Keratinocyte (primary cell): ENCODE measurements at places on chromosomes 11 and 22.

GRCh38 chr22:35846804-35847203, 129.1 kb downstream of the APOL5 start:
- no peaks in the 10 kb centered on the region for H3K27me3 ChIP-seq
- peaks cover 13% of the 10 kb centered on the region for H3K4me1 ChIP-seq
- DNase-seq, result no peak
- H3K36me3 ChIP-seq, result no peaks in the 10 kb centered on the region
- no peak overlapping the region for H3K27ac ChIP-seq
- no peak overlapping the region for H3K4me3 ChIP-seq

- H3K4me3 ChIP-seq, result no peak overlapping the region
- H3K27ac ChIP-seq, result no peak overlapping the region
- no peaks in the 10 kb centered on the region for H3K36me3 ChIP-seq
- H3K4me1 ChIP-seq, result no peaks in the 10 kb centered on the region
- H3K27me3 ChIP-seq, result peaks cover 30% of the 10 kb centered on the region
Measured at GRCh38 chr11:72250661-72251464, 6.9 kb upstream of the PHOX2A start.

DNA sequence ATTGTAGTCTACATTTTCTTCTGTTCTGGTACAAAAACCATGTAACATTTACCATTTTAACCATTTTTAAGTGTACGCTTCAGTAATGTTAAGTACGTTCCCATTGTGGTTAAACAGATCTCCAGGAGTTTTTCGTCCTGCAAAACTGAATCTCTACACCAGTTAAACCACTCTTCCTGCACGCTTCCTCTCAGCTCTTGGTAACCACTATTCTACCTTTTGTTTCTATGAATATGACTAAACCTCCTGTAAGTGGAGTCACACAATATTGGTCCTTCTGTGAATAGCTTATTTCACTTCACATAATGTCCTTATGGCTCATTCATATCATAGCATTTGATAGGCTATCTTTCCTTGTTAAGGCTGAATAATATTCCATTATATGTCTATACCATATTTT, 7.1 kb upstream of the EXT2 start:
- H3K4me3 ChIP-seq, result no peak overlapping the region
- no peak for DNase-seq
- H3K36me3 ChIP-seq, result no peaks in the 10 kb centered on the region
- H3K27me3 ChIP-seq, result peaks cover 4% of the 10 kb centered on the region

GRCh38 chr11:73623686-73624085, 22.7 kb upstream of the PLEKHB1 start:
- no peaks in the 10 kb centered on the region for H3K36me3 ChIP-seq
- no peak overlapping the region for H3K27ac ChIP-seq
- no peak for DNase-seq

GRCh38 chr11:689625-690024, 5.4 kb downstream of the DEAF1 start:
- no peaks in the 10 kb centered on the region for H3K27me3 ChIP-seq
- H3K27ac ChIP-seq, result no peak overlapping the region
- peaks cover 32% of the 10 kb centered on the region for H3K36me3 ChIP-seq
- peaks cover 22% of the 10 kb centered on the region for H3K4me1 ChIP-seq

- H3K27me3 ChIP-seq, result no peaks in the 10 kb centered on the region
- no peak overlapping the region for H3K4me3 ChIP-seq
- no peak for DNase-seq
- no peak overlapping the region for H3K27ac ChIP-seq
- H3K36me3 ChIP-seq, result no peaks in the 10 kb centered on the region
- H3K4me1 ChIP-seq, result no peaks in the 10 kb centered on the region
Measured at GRCh38 chr11:27574342-27574741, 67.8 kb upstream of the LIN7C start.

DNA sequence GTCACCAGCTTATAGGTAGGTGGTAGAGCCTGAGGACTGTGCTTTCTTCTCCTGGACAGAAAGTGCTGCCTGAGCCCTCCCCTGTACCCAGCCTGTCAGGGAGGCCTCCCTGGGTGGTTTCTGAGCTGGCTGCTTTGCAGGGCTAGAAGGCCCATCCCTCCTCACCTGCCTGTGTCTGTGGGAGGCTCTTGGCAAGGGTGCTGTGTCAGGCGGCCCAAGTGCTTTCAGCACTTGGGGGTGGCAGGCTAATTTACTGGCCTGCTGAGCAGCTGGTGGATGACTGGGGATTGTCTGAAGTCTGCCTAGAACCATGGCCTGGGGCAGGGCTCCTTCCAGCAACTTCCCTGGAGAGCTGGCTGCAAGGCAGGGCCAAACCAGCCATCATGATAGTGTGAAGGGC, 139.0 kb upstream of the NAV2 start:
- no peak overlapping the region for H3K27ac ChIP-seq
- H3K4me1 ChIP-seq, result no peaks in the 10 kb centered on the region
- peaks cover 14% of the 10 kb centered on the region for H3K27me3 ChIP-seq

DNA sequence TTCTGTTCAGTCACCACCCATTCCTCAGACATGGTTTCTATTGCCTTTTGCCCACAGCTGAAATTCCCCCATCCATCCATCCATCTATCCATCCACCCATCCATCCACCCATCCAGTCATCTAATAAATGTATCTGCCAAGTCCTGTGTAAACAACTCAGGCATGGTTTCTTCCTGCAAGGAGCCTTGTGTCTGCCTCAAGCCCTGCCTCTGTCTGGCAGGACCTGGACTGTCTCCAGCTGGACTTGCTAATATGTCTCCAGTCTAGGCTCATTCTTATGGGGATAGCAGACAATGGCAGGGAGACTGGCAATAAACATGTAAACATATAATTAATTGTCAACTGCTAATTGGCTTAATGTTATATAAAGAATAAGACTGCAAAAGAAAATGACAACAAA, 64.7 kb upstream of the AMPD3 start:
- peaks cover 11% of the 10 kb centered on the region for H3K4me1 ChIP-seq
- H3K27me3 ChIP-seq, result peaks cover 16% of the 10 kb centered on the region
- no peaks in the 10 kb centered on the region for H3K36me3 ChIP-seq

DNA sequence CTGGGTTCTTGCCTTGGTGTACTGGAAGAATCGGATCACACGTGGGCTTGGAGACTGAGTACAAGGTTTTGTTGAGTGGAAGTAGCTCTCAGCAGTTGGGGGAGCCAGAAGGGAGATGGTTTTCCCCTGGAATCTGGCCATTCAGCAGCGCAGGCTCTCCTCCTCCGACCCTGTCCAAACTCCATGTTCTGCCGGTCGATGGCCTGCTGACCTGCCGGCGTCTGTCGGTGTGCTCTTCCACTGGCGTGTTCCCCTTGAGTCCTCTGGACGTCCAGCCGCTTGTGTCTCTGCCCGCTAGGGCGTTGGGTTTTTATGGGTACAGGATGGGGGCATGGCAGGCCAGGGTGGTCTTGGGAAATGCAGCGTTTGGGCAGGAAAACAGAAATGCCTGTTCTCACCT, 38.5 kb upstream of the SLN start:
- no peak for DNase-seq
- H3K27ac ChIP-seq, result no peak overlapping the region
- H3K4me3 ChIP-seq, result no peak overlapping the region
- H3K4me1 ChIP-seq, result no peaks in the 10 kb centered on the region
- no peaks in the 10 kb centered on the region for H3K27me3 ChIP-seq
- H3K36me3 ChIP-seq, result no peaks in the 10 kb centered on the region

- H3K4me3 ChIP-seq, result no peak overlapping the region
- H3K36me3 ChIP-seq, result no peaks in the 10 kb centered on the region
- no peak for DNase-seq
- peaks cover 7% of the 10 kb centered on the region for H3K4me1 ChIP-seq
Measured at GRCh38 chr11:15053191-15053685, 20.2 kb upstream of the CALCB start.

DNA sequence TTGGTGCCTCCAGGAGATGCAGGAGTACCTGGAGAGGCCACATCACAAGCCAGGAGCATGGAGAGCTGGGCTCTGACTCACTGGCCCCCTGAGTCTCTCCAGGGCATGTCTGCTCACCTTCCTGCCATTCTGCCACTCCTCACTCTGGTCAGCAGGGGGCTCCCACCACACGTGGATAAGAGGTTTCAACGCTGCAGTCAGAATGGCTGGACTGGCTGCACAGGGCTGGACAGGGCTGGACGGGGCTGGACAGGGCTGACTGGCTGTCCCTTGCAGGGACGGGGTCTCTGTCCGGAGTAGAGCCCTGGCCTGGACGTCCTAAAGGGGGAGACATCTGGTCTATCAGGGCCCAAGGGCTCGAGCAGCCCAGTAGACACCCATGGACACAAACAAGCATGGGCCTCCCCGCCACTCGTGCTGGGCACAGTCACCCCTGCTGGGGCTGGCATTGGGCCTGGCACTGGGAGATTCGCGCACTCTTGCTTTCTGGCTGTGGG, 34.6 kb downstream of the CYTH4 start:
- no peak overlapping the region for H3K4me3 ChIP-seq
- no peaks in the 10 kb centered on the region for H3K27me3 ChIP-seq
- H3K36me3 ChIP-seq, result no peaks in the 10 kb centered on the region
- no peak overlapping the region for H3K27ac ChIP-seq

DNA sequence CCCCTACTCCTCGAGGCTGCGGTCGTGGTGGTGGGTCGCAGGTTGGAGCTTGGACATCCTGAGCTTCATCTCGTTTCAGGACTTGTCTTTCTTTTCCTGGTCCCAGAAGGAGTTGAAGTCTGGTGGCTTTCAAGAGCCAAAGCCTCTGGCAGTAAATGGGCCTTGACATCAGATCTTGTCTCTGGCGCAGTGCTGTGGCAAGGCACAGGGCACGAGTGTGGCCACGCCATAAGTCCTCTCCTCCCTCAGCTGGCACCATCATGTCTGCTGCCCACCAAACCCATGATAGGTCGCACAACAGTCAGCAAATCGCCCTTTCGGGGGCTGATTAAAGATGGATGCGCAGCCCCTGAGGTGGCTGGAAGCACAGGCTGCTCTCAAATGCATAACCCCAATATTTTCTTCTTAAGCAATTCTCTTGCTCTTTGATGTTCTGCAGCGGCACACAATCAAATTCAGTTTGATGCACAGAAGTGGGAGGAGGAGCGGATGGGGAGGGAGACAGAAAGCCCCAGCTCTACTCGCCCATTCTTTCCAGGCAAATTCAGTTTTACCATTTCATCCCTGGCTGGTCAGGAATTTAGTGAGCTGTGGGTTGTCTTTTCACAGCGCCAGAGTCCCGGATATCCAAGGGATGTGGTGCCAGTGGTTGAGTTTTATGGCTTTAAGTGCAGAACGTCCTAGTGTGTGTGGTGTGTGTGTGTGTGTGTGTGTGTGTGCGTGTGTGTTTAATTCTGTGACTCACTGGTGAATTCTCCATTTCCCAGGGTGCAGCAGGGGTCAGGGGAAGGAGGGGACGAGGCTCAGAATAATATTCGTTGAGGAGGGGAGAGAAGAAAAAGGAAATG, 162.0 kb downstream of the DSCAML1 start:
- H3K36me3 ChIP-seq, result no peaks in the 10 kb centered on the region
- H3K4me1 ChIP-seq, result no peaks in the 10 kb centered on the region
- no peak overlapping the region for H3K4me3 ChIP-seq
- peaks cover 8% of the 10 kb centered on the region for H3K27me3 ChIP-seq
- DNase-seq, result no peak
- no peak overlapping the region for H3K27ac ChIP-seq

- H3K36me3 ChIP-seq, result peaks cover 17% of the 10 kb centered on the region
- H3K27ac ChIP-seq, result no peak overlapping the region
- no peak for DNase-seq
- H3K4me3 ChIP-seq, result no peak overlapping the region
- H3K4me1 ChIP-seq, result no peaks in the 10 kb centered on the region
- H3K27me3 ChIP-seq, result no peaks in the 10 kb centered on the region
Measured at GRCh38 chr11:68932933-68933577, 29.4 kb downstream of the IGHMBP2 start.

DNA sequence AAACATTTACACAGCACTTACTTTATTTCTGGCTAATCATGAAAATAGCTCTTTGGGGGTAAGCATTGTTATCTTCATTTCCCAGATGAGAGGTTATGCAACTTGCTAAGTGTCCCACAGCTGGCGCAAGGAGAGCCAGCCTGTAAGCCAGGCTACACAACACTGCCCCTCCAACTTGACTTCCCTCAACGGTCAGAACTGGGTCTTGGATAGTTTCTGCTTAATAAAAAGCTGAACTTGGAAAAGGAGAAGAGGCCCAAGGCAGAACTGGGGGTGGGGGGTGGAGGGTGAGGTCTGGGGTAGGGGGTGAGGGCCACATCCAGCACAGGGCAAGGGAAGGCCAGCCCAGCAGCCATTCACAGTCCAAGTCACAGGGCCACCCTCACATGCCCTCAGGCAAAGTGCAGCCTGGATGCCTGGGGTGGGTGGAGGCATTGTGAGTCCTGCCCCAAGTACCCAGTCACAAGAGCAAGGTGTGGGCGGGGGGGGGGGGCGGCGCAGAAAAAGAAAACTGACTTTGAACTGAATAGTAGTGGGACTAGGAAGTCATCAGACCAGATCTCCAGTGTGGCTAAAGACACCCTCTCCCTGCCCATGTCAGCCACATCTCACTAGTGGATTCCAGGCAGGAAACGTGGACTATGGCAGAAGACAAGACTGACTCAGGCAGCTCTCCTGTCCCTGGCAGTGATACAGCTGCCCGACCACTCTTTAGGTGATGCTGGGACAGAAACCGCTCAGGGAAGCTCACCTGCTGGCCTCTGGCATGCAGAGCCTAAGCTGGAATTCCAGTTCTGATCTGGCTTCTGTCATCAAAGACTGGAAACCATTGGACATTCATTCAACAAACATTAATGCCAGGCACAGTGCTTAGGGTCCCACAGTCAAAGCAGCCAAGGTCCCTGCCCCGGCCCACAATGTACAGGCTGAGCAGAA, 52.4 kb downstream of the PACSIN2 start:
- H3K4me1 ChIP-seq, result peaks cover 36% of the 10 kb centered on the region
- no peak overlapping the region for H3K4me3 ChIP-seq
- H3K27me3 ChIP-seq, result no peaks in the 10 kb centered on the region
- no peaks in the 10 kb centered on the region for H3K36me3 ChIP-seq

DNA sequence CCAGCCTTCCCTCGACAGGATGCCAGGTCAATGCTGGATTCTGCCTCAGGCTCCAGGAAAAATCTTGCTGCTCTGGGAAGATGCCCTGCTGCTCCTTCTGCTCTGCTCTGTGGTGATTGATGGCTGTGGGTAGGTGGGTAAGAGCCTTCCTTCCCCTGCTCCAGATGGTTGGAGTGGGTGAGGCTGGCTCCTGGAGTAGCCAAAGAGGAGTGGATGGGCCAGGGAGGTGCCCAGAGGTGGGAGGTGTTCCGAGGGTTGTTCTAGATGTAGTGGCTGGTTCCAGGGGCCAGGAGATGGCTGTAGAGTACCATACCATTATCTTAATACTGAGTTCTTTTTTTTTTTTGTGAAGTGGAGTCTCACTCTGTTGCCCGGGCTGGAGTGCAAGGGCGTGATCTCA, 99.6 kb upstream of the THY1 start:
- DNase-seq, result no peak
- H3K27ac ChIP-seq, result no peak overlapping the region
- H3K4me3 ChIP-seq, result no peak overlapping the region
- peaks cover 13% of the 10 kb centered on the region for H3K27me3 ChIP-seq
